Activated T-cell treated with anti-CD3 and anti-CD28 coated beads for 4 hours (primary cell): ENCODE measurements at places on chromosomes 13 and 19.
A peak's percentile ranks its signal among the peaks of the same experiment; 100 is the strongest.

GRCh38 chr13:111039735-111040134 is 75.4 kb upstream of the ARHGEF7 start:
- no peak for DNase-seq

DNA sequence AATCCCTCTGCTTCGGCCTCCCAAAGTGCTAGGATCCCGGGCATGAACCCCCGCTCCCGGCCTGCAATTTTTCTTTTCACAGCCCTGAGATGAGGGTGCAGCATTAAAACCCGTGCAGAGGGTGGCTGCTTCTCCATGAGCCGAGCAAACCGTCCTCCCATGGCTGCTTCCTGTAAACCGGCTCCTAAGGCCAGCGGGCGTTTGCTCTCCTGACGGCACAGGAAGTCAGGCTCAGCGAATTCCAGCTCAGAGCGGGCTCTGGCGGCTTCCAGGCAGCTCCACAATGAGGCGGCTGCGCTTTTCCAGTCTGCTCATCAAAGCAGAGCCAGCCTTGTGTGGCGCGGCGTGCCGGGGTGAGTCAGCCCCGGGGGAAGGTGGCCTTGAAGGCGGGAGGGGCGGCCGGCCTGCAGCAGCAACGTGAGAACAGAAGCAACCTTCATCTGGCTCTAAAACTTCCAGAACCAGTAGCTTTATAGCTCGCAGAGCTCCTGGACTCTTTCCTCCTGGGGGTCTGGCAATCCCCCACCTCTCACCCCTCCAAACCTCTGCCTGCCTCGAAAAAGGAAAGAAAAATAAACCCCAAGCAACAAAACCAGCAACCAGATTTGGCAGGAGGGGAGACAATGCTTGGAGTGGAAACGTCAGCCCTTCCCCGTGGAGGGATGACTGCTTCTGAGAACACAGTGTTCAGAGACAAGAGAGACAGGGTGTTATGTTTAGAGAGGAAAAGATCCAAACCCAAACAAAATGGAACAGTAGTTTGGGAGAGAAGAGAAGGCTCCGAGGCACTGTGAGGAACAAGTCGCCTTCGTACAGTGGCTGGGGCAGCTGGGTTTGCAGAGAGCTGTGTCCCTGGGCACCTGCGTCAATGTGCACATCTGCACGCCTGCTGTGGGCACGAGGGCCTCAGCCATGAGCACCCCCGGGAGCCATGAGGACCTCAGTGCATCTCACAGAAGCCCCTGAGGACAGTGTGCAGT is 67.8 kb downstream of the GADD45B start:
- peak; percentile 58 for DNase-seq

GRCh38 chr13:98938801-98939200 is 39.1 kb downstream of the DOCK9 start:
- no peak for DNase-seq

- no peak for DNase-seq
Measured at GRCh38 chr13:50153401-50153800, 138.2 kb downstream of the KCNRG start.

DNA sequence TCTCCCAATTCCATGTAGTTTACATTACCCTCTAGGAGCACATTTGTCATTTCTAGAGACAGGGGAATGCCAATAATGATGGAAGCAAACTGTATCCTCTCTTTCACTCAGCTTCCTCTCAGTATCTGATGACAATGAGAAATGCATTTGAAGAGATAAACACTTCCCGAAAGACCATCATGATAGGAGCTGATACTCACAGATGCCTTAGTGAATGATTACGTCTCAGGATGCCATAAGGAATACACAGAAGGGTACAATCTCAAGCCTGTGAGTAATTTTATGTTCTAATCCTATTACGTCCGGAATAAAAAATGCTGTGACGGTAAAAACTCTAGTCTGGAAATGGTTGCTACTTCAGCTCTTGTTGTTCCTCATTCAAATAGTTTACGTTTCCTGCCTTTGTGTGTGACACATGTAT is 663.8 kb upstream of the MIR17HG start:
- DNase-seq, result no peak
